Stimulated activated CD8-positive, alpha-beta memory T cell treated with anti-CD3 and anti-CD28 coated beads, Interleukin-2, amount 100 ng/mL, for 1 hour (primary cell): ENCODE measurements at places on chromosomes 5 and 9.

GRCh38 chr5:125484272-125484741 lies 737.9 kb upstream of the ZNF608 start:
- no peak for DNase-seq

- DNase-seq = no peak
Observed at GRCh38 chr9:101235105-101235866, 149.5 kb downstream of the BAAT start.

- DNase-seq = no peak
Observed at GRCh38 chr5:172769616-172770373, 1.2 kb downstream of the DUSP1 start.

DNA sequence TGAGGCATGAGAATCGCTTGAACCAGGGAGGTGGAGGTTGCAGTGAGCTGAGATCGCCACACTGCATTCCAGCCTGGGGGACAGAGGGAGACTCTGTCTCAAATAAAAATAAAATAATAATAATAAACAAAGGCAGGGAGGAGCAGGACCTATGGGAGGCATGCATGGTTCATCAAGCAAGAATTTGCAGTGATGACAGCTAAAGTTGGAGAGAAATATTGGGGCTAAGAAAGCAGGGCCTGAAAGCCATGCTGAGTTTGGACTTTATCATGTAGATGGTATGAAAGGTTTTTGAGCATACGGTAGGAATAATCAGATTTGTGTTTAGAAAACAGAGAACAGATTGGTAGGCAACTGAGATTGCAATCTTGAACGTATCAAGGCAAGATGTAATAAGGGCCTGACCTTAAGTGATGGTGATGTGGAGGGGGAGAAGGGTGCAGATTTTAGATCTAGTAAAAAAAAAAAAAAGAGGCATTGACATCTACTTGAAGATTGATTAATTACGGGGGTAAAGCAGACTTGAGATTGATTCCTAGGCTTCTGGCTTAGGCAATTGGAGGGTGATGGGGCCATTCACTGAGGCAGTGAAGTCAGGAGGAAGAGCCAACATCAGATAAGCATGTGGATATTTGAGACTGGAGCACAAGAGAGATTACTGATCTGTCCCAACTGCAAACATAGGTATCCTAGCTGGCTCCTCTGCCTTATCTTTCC lies 50.7 kb downstream of the CFAP95 start:
- no peak for DNase-seq
